GM04503 (cell line): ENCODE measurements at places on chromosomes 3 and 15.

DNA sequence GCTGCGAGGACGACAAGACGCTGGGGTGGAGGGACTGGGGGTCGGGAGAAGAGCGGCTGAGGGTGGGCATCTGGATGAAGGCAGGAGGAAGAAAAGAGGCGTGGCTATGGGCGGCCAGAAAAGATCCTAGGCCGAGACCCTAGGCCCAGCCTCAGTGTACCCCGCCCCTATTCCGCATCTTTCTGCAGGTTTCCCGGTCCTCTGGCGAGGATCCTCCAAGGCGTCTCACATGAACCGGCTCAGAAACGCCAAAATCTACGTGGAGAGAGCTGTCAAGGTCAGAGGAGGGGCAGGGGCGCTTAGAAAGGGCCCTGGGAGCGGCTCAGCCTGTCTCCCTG, 340 bp downstream of the TTLL3 start:
- no peak for DNase-seq

GRCh38 chr3:138078901-138079344, 36.5 kb downstream of the DZIP1L start:
- DNase-seq = peak; percentile 94

- no peak for DNase-seq
Measured at GRCh38 chr3:124741027-124741426, 10.8 kb downstream of the UMPS start.

DNA sequence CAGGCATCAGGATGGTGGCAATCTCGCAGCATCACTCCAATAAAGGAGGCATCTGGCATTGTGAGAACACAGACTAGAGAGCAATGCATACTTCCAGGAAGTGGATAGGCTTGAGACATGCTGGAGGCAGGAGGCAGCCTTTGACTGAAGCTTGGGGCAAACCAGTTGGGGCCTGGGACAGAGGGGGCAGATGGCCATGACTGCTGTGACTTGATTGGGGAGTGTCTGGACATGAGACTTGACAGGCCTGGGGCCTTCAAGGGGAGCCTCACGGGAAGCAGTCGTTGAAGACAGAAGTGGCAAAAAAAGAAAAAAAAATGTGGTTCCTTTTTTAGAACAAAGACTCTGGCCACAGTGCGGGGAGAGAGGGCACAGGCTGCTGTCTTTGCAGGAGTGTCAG, 44.7 kb upstream of the CHRNA7 start:
- no peak for DNase-seq

DNA sequence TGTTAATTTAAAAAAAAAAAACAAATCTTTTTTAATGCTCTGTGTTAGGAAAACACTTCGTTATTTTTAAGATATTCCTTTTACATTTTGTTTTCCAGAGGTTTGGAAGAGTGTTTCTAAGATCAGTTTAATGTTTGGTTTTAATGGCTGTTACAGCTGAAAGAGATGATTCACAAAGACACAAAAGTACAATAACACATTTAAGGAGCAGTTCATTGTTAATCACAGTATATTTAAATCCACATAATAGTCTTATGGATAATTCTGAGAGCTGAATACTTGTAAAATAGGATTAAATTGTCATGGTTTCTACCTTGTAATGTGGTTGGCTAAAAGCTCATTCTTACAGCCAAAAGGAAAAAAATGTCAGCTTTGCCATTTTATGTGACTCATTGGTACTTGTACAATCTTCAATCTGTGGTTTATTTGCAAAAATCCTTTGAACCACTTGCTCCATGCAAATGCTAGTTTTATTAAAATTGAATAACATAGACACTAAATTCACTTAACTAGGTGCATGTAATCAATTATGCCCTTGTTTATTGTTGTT, 426.4 kb downstream of the NLGN1 start:
- no peak for DNase-seq

GRCh38 chr3:96959474-96959873, 145.1 kb downstream of the EPHA6 start:
- no peak for DNase-seq

GRCh38 chr15:92715758-92716157, 60.2 kb upstream of the FAM174B start:
- no peak for DNase-seq

DNA sequence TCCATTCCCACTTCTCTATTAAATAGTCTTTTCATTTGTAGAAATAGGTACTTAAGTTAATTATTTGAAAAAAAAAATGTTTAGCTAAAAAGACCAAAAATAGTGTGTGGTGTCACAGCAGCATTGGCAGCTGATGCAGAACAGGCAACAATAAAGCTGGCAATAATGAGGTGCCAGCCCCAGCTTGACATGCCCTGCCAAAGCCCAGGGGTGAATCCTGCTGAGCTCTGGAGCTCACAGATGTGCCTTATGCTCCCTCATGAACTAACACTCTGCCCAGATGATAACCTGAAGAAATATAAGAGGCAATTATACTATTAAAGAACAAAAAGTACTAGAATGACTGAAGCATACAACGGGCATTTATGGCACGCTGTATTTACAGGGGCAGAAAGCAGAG, 63.8 kb downstream of the IGSF11 start:
- DNase-seq = no peak

DNA sequence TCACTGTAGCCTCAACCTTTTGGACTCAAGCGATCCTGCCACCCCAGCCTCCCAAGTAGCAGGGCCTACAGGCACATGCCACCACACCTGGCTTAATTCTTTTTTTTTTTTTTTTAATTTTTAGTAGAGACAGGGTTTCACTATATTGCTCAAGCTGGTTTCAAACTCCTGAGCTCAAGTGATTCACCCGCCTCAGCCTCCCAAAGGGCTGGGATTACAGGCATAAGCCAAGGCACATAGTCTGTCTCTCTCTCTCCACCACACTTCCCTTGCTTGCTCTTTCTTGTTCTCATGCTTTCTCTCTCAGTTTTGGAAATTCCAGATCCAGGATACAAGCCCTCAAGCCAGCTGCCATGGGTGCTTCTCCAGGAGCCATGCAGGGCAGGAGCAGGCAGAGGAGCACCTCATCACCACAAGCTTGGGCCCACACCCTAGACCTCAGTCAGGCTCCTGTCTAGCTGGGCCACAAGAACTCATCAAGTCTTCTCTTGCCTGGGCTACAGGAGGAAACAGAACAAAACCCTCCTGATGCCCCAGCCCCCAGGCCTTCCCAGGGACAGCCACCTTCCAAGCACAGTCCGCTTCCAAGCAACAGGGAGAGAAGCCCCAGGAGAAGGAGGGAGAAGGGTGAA, 145.3 kb upstream of the LPP start:
- DNase-seq = no peak

- peak; percentile 23 for DNase-seq
Measured at GRCh38 chr3:54817628-54818027, 110.2 kb downstream of the LRTM1 start.
